ENCODE measurements at places on chromosomes 3 and 15. TPM values are rescaled to one million over a fixed set of nuclear protein-coding genes. Genes with fewer than 3 reads are reported as not detected.

Gene PROK2
- 0.81 TPM for total RNA-seq

Gene STRIT1
- 714 TPM for total RNA-seq

Gene EPHB3
- total RNA-seq: 1.6 TPM

Gene WDR93
- not detected for total RNA-seq

Gene ROBO2
- total RNA-seq: 0.39 TPM

- peak overlapping the region; percentile 68 for H3K27ac ChIP-seq
- peak overlapping the region; percentile 3 for H3K4me3 ChIP-seq
- H3K4me1 ChIP-seq: peaks cover 27% of the 10 kb centered on the region
- no peaks in the 10 kb centered on the region for H3K36me3 ChIP-seq
- no peaks in the 10 kb centered on the region for H3K27me3 ChIP-seq
- DNase-seq: peak; percentile 2
Measured at GRCh38 chr3:195081242-195081963, 189.6 kb downstream of the XXYLT1 start.

- no peaks in the 10 kb centered on the region for H3K36me3 ChIP-seq
- H3K27ac ChIP-seq: no peak overlapping the region
- no peak for DNase-seq
- peaks cover 25% of the 10 kb centered on the region for H3K4me1 ChIP-seq
- no peak overlapping the region for H3K4me3 ChIP-seq
Measured at GRCh38 chr3:66297900-66298299, 77.1 kb downstream of the SLC25A26 start.

DNA sequence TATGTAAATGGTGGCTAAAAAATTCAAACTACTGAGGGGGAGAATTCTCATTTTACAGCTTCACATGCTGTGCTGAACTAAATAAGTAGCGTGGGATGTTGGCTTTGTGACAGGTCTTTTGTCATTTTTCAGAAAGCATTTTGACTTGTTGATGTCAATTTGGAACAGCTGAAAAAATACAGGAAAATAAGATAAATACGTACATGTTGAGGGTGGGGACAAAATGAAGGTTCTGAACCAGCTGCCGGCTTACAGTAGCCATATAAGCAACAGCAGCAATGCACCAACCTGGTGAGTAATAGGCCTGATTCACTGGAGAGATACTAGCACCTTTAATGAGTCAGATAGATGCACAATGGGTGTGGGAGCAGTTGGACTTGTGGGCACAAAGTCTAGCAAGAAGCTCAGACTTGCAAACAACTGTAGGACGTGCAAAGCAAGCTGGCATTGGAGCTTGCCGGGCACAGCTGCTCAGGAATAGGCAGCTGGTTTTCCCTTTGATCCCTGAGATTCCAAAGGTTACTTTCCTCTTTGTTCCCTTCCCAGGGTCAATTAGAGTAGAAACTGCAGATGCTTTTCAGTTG lies 12.9 kb downstream of the B3GNT5 start:
- H3K4me3 ChIP-seq: peak overlapping the region; percentile 31
- H3K4me1 ChIP-seq: peaks cover 47% of the 10 kb centered on the region
- peaks cover 17% of the 10 kb centered on the region for H3K36me3 ChIP-seq
- no peak for DNase-seq

DNA sequence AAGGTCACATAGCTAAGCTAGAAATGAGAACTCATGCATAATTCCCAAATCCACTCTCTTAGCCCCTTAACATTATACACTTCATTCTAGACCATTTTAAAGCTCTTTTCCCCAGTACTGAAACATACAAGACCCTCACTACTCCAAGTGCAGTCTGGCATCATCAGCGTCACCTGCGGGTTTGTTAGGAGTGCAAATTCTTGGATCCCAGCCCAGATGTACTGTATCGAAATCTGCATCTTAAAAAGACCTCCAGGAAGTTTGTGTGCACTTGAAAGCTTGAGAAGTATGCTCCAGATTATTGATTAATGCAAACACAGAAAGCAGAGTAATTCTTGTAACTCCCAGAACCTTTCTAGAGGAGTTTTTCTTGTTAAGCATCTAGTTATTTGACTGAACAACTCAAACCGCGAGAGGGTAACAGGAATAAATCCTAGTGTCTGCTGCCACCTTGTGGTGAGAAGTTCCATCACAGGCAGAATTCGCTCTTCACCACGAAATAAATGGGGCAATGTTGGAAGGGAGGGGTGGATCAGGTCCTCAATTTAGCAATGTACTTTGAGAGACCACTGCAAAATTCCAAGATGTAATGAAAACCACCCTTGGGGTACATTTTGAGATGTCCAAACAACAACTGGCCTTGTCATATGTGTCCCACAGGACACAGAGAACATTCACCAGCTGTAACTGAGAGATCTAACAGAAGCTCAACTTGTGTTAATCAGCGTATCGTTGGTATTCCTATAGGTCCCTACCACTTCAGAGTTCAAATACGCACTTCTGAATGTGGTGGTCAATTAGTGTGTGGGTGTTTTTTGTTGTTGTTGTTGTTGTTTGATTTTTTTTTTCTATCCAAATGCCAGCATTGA lies 583 bp upstream of the C3orf49 start:
- H3K27me3 ChIP-seq: no peaks in the 10 kb centered on the region
- H3K27ac ChIP-seq: no peak overlapping the region
- H3K4me1 ChIP-seq: no peaks in the 10 kb centered on the region
- no peak for DNase-seq

Data from psoas muscle (tissue), 8 donors.